ENCODE measurements at places on chromosomes 13 and 19. TPM values are rescaled to one million over a fixed set of nuclear protein-coding genes. Genes with fewer than 3 reads are reported as not detected.

- DNase-seq, result no peak
Observed at GRCh38 chr13:67306742-67307141, 76.6 kb upstream of the PCDH9 start.

ZNF536 gene
- total RNA-seq, result 0.41 TPM

LSM7 gene
- total RNA-seq, result 235 TPM

KCNC3 gene
- total RNA-seq, result 0.47 TPM
